ENCODE measurements at places on chromosomes 4 and X.

GRCh38 chr4:119286377-119287002, 35.4 kb downstream of the FABP2 start:
- DNase-seq, result peak; percentile 69

GRCh38 chr4:143642611-143643010, 57.9 kb downstream of the FREM3 start:
- DNase-seq, result no peak

DNA sequence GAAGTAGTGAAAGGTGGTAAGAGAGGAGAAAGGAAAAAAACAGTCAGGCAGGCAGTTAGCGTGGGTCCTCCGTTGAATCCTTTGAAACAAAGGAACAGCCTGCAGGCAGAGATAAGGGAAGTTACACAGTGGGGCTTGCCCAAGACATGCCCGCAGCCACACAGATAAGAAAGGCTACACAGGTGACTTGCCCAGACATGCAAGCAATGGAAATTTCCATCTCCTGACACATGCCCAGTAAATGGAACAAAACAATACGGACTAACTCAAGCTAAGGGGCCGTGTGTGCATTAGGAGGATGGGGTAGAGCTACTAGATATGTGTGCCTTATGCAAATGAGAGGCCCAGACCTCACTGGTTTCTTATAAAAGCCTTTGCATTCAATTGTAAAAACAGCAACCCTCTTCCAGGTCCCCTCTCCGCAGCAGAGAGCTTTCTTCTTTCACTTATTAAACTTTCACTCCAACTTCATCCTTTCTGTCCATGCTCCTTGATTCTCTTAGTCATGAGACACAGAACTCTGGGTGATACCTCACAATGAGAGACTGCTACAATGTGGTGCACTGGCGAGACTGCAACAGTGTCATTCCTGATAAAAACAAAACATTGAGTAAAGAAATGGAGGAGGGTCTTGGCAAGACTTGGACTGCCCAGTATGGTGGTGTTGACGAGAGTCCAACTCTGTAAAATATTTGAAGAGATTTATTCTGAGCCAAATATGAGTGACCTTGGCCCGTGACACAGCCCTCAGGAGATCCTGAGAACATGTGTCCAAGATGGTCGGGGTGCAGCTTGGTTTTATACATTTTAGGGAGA, 997.4 kb upstream of the PRKX start:
- no peak for DNase-seq

DNA sequence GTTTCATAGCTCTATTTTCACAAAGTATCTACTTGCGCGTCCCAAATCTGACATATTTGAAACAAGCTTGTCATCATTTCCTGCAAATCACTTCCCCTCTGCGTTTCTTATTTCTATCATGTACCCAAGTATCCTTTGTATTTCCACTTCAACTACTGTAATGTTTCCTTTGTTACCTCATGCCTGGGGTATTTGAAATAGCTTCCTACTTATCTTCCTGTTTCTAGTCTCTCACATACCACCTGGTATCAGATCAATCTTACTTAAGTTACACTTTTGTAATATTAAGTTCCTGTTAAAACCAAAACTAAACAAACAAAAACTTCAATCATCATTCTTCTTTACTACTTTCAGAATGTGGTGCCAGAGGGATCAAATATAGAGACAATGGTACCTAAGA, 93.6 kb upstream of the SMAD1 start:
- DNase-seq, result peak; percentile 37

- no peak for DNase-seq
These were observed 121.4 kb downstream of the SHROOM3 start for GRCh38 chr4:76556452-76556851.

All from SJCRH30 (cell line).